ENCODE measurements at places on chromosomes 7 and 10. TPM values are rescaled to one million over a fixed set of nuclear protein-coding genes. Genes with fewer than 3 reads are reported as not detected.

Gene SPDYE6
- not detected for total RNA-seq

Gene ATP5F1C
- 185 TPM for total RNA-seq

DNA sequence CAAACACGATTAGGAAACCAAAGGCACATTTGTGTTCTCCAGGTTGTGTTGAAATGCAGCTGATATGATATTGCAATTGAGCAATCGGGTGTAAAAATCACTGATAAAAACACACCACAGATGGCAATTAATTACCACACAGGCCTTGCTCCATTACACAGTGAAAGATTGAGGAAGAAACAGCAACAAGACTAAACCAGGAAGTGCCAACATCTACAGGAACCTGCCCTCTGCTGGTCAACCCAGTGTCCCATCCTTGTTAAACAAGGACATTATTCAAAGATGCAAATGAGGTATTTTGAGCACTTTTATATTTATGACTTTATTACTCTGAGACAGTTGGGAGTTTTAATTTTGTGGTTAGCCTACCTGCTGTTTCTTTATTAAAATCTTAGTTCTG is 765.6 kb upstream of the GHITM start:
- no peak overlapping the region for H3K4me3 ChIP-seq
- peak; percentile 55 for DNase-seq
- H3K27ac ChIP-seq = no peak overlapping the region
- H3K27me3 ChIP-seq = no peaks in the 10 kb centered on the region
- no peaks in the 10 kb centered on the region for H3K36me3 ChIP-seq

- H3K4me3 ChIP-seq = no peak overlapping the region
- peak overlapping the region; percentile 84 for H3K27ac ChIP-seq
- peaks cover 15% of the 10 kb centered on the region for H3K4me1 ChIP-seq
- peak; percentile 46 for DNase-seq
Measured at GRCh38 chr10:73888514-73888913, 14.2 kb upstream of the CAMK2G start.

GRCh38 chr10:33115738-33116719 is 158.0 kb upstream of the ITGB1 start:
- peak; percentile 82 for DNase-seq
- H3K27ac ChIP-seq = no peak overlapping the region
- H3K4me3 ChIP-seq = no peak overlapping the region
- H3K27me3 ChIP-seq = no peaks in the 10 kb centered on the region

DNA sequence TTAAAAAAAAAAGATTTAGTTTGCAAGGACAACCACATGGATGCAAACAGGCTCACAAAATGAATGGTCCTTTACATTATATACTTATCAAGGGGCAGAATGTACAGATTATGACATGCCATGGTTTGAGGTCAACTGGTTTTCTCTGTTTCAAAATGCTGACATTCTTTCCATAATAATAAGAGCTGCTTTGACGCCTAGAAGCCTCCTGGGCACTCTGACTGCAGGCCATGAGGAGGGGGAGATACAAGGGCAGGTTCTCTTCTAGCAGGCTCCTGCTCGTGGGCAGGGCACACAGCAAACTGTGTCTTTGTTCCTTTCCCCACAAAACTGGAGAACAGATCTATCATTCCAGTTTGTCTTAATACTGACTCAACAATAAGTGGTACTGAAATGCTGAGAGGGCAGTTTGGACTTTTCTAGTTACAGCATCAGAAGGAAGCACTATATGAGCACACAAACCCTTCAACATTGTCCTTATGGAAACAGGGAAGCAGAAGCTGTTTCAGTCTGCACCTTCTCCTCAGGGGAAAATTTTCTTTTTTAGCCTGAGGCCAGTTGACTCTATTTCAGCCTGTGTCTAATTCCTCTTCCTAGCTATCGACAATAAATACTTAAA is 314.9 kb upstream of the AOAH start:
- no peaks in the 10 kb centered on the region for H3K36me3 ChIP-seq
- no peaks in the 10 kb centered on the region for H3K4me1 ChIP-seq
- DNase-seq = no peak
- no peaks in the 10 kb centered on the region for H3K27me3 ChIP-seq

DNA sequence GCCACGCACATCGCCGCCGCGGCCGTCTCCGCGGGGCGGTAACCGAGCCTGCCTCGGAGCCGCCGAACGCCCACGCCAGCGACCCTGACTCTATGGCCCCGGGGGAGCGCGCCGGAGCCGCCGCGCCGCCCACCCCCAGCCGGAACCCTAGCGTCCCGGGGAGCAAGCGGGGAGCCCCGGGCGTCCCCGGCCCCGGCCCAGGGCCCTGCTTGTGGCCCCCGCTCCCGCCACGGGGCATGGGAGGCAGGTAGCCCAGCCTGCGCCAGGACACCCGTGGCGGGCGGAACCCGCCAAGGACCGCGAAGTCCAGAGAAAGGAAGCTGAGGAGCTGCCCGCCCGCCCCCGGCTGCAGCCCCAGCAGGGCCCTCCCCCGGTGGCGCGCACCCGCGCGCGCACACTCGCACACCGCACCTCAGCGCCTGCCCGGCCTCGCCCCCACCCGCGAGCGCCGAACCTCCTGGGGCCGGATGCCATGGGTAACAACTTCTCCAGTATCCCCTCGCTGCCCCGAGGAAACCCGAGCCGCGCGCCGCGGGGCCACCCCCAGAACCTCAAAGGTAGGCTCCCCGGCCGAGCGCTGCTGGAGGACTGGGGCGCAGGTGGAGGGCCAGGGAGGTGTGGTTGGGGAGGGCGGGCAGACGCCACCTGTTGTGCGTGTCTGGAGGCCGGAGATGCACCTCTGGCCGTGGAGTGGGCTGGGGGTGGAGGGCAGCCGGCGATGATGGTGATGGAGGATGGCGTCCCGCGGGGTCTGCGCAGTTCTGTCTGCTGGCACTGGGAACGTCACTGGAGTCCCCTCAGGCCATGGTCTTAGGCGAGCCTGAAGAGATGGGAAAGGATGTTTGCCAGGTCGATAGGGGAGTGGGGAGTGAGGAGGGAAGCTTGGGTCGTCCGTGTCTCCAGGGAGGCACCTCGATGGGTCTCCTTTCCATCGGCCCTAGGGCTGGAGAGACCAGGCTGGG is 692 bp downstream of the NEURL1 start:
- H3K36me3 ChIP-seq = no peaks in the 10 kb centered on the region
- no peaks in the 10 kb centered on the region for H3K4me1 ChIP-seq

- peaks cover 4% of the 10 kb centered on the region for H3K27me3 ChIP-seq
- H3K4me3 ChIP-seq = no peak overlapping the region
- no peaks in the 10 kb centered on the region for H3K36me3 ChIP-seq
- H3K4me1 ChIP-seq = peaks cover 7% of the 10 kb centered on the region
- DNase-seq = no peak
- no peak overlapping the region for H3K27ac ChIP-seq
Measured at GRCh38 chr10:128211064-128211504, 84.9 kb upstream of the MKI67 start.

GRCh38 chr7:75906991-75907667 is 7.8 kb upstream of the POR start:
- H3K4me3 ChIP-seq = no peak overlapping the region
- H3K36me3 ChIP-seq = no peaks in the 10 kb centered on the region
- peaks cover 10% of the 10 kb centered on the region for H3K4me1 ChIP-seq
- DNase-seq = no peak

- no peak for DNase-seq
- H3K36me3 ChIP-seq = no peaks in the 10 kb centered on the region
- H3K27me3 ChIP-seq = no peaks in the 10 kb centered on the region
- H3K27ac ChIP-seq = no peak overlapping the region
- no peak overlapping the region for H3K4me3 ChIP-seq
Measured at GRCh38 chr7:132760244-132760623, 184.0 kb upstream of the PLXNA4 start.

Measured in lung (tissue), 17 donors.